Fibroblast of lung (primary cell): ENCODE measurements at places on chromosomes 13 and 19. TPM values are rescaled to one million over a fixed set of nuclear protein-coding genes. Genes with fewer than 3 reads are reported as not detected.

Gene ZNF175
- total RNA-seq = 4.1 and 5.0 TPM in 2 replicates

Gene FAM216B
- total RNA-seq = under 0.01 and 0.26 TPM in 2 replicates

Gene LSR
- total RNA-seq = 0.26 and 0.33 TPM in 2 replicates

Gene TLE5
- 111 and 173 TPM in 2 replicates for total RNA-seq

Gene ERF
- total RNA-seq = 13.2 and 14.1 TPM in 2 replicates
